ENCODE measurements at places on chromosomes 11 and 22. TPM values are rescaled to one million over a fixed set of nuclear protein-coding genes. Genes with fewer than 3 reads are reported as not detected.

The PRDM10 gene
- total RNA-seq: 5.1 TPM

The RASD2 gene
- total RNA-seq: 53.6 TPM

GRCh38 chr11:70551351-70552166 lies 153.2 kb downstream of the CTTN start:
- no peak for DNase-seq
- H3K4me3 ChIP-seq: no peak overlapping the region
- H3K27ac ChIP-seq: no peak overlapping the region
- no peaks in the 10 kb centered on the region for H3K27me3 ChIP-seq

DNA sequence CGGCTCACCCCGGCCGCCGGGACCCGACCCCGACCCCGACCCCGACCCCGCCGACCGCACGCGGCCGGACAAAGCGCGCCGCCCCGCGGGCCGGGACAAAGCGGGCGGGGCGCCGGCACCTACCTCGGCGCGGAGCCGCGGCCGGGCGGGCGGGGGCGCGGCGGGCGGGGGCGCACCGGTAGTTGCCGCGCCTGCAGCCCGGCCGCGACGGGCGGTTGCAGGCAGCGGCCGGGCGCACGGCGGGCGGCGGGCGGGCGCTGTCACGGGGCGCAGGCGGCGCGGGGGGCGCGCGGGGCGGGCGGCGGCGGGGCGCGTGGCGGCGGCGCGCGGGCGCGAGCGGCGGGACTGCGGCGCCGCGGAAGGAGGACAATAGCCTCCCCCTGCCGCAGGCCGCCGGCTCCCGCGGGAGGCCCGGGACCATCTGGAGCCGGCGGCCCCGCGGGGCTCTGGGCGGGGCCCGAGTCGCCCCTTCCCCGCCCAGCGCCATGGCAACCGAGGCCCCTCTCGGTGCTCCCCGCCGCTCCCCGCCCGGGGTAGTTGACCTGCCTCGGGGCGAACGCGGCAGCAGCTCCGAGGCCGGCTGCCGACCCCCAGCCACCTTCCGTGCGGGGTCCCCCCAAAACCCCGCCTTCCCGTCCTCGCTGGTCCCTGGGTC lies 851 bp downstream of the SPTBN2 start:
- no peaks in the 10 kb centered on the region for H3K27me3 ChIP-seq
- no peaks in the 10 kb centered on the region for H3K36me3 ChIP-seq

The LARGE2 gene
- total RNA-seq: not detected

GRCh38 chr22:43144949-43145348 lies 1.8 kb upstream of the MCAT start:
- no peak for DNase-seq
- peaks cover 14% of the 10 kb centered on the region for H3K36me3 ChIP-seq
- H3K4me1 ChIP-seq: peaks cover 34% of the 10 kb centered on the region
- no peaks in the 10 kb centered on the region for H3K27me3 ChIP-seq
- H3K4me3 ChIP-seq: no peak overlapping the region
- no peak overlapping the region for H3K27ac ChIP-seq

DNA sequence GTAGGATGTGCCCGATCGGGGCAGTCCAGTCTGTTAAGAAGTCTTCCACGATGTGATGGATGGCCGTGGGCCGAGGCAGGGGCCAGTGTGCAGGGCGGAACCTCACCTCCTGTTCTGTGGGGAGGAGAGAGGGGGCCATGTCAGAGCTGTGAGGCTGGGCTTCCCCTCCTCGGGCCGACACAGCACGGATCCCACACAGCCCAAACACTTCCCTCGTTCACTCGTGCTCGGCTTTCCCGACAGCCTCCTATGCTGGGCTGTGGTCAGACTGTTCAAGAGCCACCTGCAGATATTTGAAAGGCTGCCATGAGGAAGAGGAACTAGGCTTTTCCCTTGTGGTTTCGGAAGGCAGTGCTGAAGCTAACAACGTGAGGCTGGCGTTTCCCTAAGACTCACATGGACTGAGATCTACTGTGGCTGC lies 12.3 kb upstream of the TXN2 start:
- H3K4me3 ChIP-seq: no peak overlapping the region
- no peak for DNase-seq
- H3K27me3 ChIP-seq: no peaks in the 10 kb centered on the region
- peaks cover 58% of the 10 kb centered on the region for H3K36me3 ChIP-seq

- H3K27me3 ChIP-seq: no peaks in the 10 kb centered on the region
- H3K4me3 ChIP-seq: no peak overlapping the region
- no peak overlapping the region for H3K27ac ChIP-seq
- peaks cover 6% of the 10 kb centered on the region for H3K4me1 ChIP-seq
- no peaks in the 10 kb centered on the region for H3K36me3 ChIP-seq
- peak; percentile 34 for DNase-seq
These were observed 8.8 kb upstream of the CEP295 start for GRCh38 chr11:93652679-93653078.

GRCh38 chr11:12787847-12788246 lies 113.6 kb downstream of the TEAD1 start:
- DNase-seq: no peak
- H3K27ac ChIP-seq: no peak overlapping the region
- H3K27me3 ChIP-seq: no peaks in the 10 kb centered on the region
- peaks cover 34% of the 10 kb centered on the region for H3K4me1 ChIP-seq
- H3K36me3 ChIP-seq: no peaks in the 10 kb centered on the region

DNA sequence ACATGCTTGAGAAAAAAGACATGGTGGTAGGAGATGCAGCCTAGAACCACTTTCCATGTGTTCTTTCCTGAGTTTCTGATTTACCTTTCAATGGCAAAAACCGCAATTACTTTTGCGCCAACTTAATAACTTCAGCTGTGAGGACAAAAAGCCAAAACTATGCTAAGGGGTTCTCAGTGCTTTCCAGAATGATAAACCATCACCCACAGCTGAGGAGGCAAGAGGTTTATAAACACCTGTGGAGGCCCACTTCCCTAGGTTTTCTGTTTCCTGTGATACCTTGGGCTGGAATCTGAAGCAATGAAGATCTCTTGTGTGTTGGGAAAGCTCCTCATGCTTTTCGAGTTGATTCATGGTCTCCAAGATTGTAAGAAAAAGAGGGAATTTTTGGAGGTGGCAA lies at the start of gene OOSP4A:
Gene OOSP4A, plus strand, starts transcription at position 301 of the 400 bp plus-strand sequence. Its CDS starts 0 bp downstream, at position 301.
- H3K4me3 ChIP-seq: no peak within 1 kb of the TSS
- H3K4me1 ChIP-seq: no peaks in the 10 kb centered on the region
- DNase-seq: no peak
- H3K27me3 ChIP-seq: no peaks in the 10 kb centered on the region
- no peaks in the 10 kb centered on the region for H3K36me3 ChIP-seq

The F2 gene
- not detected for total RNA-seq

- peaks cover 19% of the 10 kb centered on the region for H3K27me3 ChIP-seq
- H3K4me3 ChIP-seq: peak overlapping the region; percentile 52
- no peak for DNase-seq
- H3K27ac ChIP-seq: no peak overlapping the region
- H3K4me1 ChIP-seq: peaks cover 35% of the 10 kb centered on the region
These were observed 4.5 kb downstream of the LMNTD2 start for GRCh38 chr11:555780-556661.

The TMEM45B gene
- total RNA-seq: 0.66 TPM

DNA sequence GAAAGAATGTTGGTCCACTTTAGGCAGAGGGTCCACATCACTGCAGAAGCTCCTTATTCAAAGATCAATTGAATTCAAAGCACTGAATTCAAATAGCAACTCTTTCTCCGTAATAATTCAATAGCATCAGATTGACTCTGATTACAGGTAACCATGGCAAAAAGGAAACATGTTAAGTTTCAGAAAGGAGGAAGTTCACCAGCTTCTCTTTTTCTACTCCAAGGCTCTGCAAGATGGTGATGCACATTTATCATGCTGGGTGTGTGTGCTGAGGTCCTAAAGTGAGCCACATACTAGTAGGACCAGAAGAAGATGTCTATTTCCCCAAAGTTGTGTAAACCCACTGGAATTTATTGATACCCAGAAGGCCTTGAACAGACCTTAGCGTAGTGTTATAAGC lies 18.0 kb upstream of the DRD2 start:
- H3K27me3 ChIP-seq: no peaks in the 10 kb centered on the region
- H3K4me3 ChIP-seq: no peak overlapping the region
- no peak for DNase-seq

- H3K4me1 ChIP-seq: no peaks in the 10 kb centered on the region
- no peaks in the 10 kb centered on the region for H3K36me3 ChIP-seq
- H3K27ac ChIP-seq: no peak overlapping the region
- no peaks in the 10 kb centered on the region for H3K27me3 ChIP-seq
These were observed 104.5 kb upstream of the TEAD1 start for GRCh38 chr11:12569499-12570425.

The POTEH gene
- total RNA-seq: not detected

GRCh38 chr11:66022401-66023185 lies 3.7 kb downstream of the CATSPER1 start:
- peaks cover 14% of the 10 kb centered on the region for H3K4me1 ChIP-seq
- H3K27ac ChIP-seq: no peak overlapping the region
- H3K27me3 ChIP-seq: no peaks in the 10 kb centered on the region
- no peak for DNase-seq
- peak overlapping the region; percentile 33 for H3K4me3 ChIP-seq

DNA sequence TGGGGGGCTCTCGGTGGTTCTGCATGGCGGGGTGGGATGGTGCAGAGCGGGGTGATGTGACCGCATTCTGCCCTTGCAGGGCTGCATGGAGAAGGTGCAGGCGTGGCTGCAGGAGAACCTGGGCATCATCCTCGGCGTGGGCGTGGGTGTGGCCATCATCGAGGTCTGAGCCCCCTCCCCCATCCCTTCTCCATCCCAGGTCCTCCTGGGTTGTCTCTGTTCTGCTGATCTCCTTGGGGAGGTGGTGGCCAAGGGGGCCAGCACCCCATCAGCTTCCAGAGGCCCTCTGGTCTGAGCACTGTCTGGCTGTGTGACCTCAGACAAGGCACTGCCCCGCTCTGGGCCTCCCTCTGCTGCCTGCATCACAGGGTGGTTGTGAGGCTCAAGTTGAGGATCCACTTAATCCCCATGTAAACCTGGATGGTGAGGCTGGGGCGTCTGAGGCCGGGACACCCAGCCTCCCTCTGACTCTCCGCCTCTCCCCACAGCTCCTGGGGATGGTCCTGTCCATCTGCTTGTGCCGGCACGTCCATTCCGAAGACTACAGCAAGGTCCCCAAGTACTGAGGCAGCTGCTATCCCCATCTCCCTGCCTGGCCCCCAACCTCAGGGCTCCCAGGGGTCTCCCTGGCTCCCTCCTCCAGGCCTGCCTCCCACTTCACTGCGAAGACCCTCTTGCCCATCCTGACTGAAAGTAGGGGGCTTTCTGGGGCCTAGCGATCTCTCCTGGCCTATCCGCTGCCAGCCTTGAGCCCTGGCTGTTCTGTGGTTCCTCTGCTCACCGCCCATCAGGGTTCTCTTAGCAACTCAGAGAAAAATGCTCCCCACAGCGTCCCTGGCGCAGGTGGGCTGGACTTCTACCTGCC lies 53.3 kb downstream of the CD82 start:
- DNase-seq: no peak
- peaks cover 36% of the 10 kb centered on the region for H3K36me3 ChIP-seq
- H3K4me3 ChIP-seq: no peak overlapping the region
- H3K27ac ChIP-seq: no peak overlapping the region
- H3K4me1 ChIP-seq: peaks cover 23% of the 10 kb centered on the region
- no peaks in the 10 kb centered on the region for H3K27me3 ChIP-seq

The BTG4 gene
- total RNA-seq: not detected

- DNase-seq: no peak
- H3K4me3 ChIP-seq: no peak overlapping the region
- no peak overlapping the region for H3K27ac ChIP-seq
- no peaks in the 10 kb centered on the region for H3K27me3 ChIP-seq
These were observed 2.7 kb downstream of the FEN1 start for GRCh38 chr11:61795459-61795858.

GRCh38 chr11:34448223-34448994 lies 9.7 kb downstream of the CAT start:
- H3K27ac ChIP-seq: no peak overlapping the region
- no peak for DNase-seq
- no peaks in the 10 kb centered on the region for H3K27me3 ChIP-seq
- H3K36me3 ChIP-seq: peaks cover 45% of the 10 kb centered on the region
- H3K4me1 ChIP-seq: no peaks in the 10 kb centered on the region

GRCh38 chr11:119006656-119007055 lies 8.7 kb downstream of the CENATAC start:
- H3K4me3 ChIP-seq: no peak overlapping the region
- no peaks in the 10 kb centered on the region for H3K4me1 ChIP-seq
- H3K27ac ChIP-seq: no peak overlapping the region

DNA sequence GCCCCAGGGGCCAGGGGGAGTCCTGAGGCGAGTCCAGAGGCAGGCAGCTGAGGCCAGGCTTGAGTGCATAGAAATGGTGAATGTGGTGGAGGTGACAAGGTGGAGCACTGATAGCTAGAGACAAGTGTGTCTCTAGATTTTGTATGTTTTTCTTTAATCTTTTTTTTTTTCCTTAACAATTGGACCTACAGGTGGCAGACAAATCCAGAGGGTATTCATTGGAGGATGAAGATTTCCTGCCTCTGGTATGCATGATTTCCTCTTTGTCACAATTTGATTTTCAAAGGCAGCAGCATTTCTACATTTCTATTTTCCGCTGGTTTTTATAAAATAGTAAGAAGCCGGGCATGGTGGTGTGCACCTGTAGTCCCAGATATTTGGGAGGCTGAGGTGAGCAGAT lies 47.7 kb upstream of the DKK3 start:
- H3K4me1 ChIP-seq: peaks cover 23% of the 10 kb centered on the region
- no peak overlapping the region for H3K27ac ChIP-seq
- H3K27me3 ChIP-seq: no peaks in the 10 kb centered on the region
- no peaks in the 10 kb centered on the region for H3K36me3 ChIP-seq
- DNase-seq: no peak
- no peak overlapping the region for H3K4me3 ChIP-seq

- no peaks in the 10 kb centered on the region for H3K36me3 ChIP-seq
- no peak for DNase-seq
- peak overlapping the region; percentile 72 for H3K4me3 ChIP-seq
- peak overlapping the region; percentile 95 for H3K27ac ChIP-seq
- H3K27me3 ChIP-seq: no peaks in the 10 kb centered on the region
These were observed 67.9 kb upstream of the WNT7B start for GRCh38 chr22:46044621-46045458.

The ANGPTL5 gene
- 0.42 TPM for total RNA-seq

The PARVA gene
- 228 TPM for total RNA-seq

DNA sequence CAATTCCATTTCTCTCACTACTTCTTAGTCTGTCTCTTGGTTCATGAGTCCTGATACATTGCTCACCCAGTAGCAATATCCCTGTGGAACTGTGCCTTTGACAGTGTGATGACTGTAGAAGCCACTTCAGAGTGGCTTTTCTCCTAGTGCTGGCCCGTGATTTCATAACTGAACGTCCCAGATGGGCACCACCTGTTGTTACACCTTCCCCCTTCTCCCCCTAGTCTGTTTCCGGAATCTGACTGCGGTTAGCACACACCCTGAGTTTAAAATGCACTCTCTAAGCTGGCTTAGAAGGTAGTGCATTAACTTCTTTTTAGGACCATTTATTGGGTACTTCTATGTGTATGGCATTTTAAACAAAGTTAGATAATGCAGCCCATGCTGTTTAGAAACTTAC lies 83.0 kb downstream of the ALX4 start:
- no peaks in the 10 kb centered on the region for H3K36me3 ChIP-seq
- DNase-seq: no peak
- H3K27ac ChIP-seq: no peak overlapping the region
- H3K4me3 ChIP-seq: no peak overlapping the region
- no peaks in the 10 kb centered on the region for H3K4me1 ChIP-seq
- no peaks in the 10 kb centered on the region for H3K27me3 ChIP-seq
